ENCODE measurements at places on chromosomes 4 and X.
A peak's percentile ranks its signal among the peaks of the same experiment; 100 is the strongest.

GRCh38 chrX:1778817-1779216 lies 164.0 kb downstream of the ASMT start:
- DNase-seq: no peak

DNA sequence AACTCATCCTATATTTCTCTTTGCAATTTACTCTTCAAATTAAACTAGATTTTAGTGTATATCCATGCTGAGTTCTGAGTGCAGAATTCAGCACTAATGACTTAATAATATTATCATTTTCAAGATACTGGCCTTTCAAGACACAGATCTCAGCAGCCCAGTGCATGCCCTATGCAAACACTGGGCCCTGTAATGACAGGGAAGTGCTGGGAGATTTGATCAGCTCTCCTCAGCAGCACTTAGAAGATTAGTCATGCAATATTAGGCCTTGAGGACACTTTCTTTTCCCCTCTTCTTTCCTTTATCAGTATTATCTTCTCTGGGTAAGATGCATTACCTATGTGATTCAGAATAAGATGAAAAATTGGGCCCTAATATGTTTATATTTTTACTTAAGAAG lies 207.1 kb downstream of the PPP3CA start:
- no peak for DNase-seq

DNA sequence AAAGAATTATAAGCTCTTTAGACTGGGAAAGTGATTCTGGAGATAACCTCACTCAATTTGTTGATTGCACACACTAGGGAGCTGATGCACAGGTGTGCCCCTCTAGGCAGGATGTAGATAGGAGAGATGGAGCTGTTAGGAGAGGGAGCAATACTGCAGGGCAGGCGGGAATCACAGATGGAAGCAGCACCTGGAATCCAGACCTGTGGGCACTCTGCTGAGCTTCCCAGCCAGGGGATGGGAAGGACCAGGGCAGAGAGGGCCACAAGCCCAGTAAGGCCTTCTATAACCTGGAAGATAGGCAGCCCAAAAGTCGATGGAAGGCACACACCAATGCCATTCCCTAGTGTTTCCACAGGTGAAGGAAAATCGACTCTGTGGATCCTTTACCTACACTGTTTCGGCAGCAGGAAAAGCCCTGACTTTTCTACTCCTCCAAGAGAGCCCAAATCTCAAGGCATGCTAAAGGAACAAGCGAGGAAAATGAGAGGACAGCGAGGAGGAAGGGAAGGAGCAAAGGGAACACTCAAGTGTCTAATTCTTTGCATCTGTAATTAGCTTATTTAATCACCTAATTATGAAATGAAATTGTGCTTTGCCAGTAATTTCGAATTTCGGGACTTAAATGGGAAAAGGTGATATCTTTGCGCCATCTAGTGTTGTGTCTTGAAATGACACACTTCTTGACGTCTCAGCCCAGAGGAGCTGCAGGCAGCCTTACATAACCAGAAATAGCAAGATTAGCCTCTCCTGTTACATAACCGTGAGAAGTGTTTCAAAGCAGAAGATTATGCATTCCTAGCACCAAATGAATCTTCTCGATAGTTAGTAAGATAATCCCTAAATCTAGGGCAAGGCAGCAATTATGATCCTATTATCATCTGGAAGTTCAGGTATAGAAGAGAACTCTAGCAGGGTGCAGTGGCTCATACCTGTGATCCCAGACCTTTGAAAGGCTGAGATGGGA lies 31.0 kb upstream of the TLR3 start:
- DNase-seq: peak; percentile 41

DNA sequence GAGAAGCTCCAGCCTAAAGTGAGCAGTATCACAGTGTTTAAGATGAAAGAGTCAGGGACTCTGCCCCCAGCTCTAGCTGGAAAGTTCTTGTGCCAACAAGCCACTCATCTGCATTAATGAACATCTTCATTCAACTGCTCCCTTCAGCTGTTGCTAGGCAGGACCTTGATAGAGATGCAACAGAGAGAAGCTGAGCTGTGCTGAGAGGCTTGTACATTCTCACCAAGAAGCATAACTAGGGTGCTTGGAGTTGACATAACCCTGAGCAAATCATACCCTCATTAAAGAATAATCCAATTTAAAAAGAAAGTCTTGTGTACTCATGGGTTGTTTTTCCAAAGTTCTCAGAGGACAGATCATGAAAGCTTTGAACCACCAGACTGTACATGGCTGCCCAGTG lies 63.2 kb downstream of the ATXN3L start:
- DNase-seq: no peak

- no peak for DNase-seq
Measured at GRCh38 chr4:80097400-80098177, 24.6 kb upstream of the ANTXR2 start.

GRCh38 chr4:145097331-145097820 lies 620 bp downstream of the ANAPC10 start:
- DNase-seq: peak; percentile 25

GRCh38 chr4:168374772-168375523 lies 56.4 kb upstream of the DDX60 start:
- no peak for DNase-seq

DNA sequence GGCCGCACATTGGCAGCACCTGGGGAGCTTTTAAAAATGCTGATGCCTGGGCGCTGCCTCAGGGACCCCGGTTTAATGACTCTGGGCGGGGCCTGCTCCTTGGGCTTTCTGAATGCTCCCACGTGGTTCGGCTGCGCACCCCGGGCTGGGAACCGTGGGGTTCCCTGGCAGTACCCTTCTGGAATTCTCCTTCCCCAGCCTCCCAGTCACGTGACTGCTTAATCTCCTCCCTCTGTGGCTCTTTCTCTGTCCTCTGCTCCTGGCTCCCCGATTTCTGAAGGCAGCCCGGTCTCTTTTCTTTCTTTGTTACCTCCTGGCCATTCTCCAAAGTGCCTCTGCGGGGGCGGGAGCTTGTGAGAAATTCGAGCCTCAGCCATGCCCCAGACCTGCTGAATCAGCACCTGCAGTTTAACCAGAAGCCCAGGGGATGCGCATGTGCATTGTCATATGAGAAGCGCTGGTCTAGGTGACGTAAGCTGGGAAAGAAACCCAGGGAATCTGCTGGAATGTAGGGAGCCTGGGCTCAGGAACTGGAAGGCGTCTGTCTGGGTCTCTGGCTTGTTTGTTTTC lies 16.6 kb downstream of the CLCN4 start:
- DNase-seq: peak; percentile 37

GRCh38 chr4:164892018-164892417 lies 15.0 kb downstream of the APELA start:
- DNase-seq: no peak

DNA sequence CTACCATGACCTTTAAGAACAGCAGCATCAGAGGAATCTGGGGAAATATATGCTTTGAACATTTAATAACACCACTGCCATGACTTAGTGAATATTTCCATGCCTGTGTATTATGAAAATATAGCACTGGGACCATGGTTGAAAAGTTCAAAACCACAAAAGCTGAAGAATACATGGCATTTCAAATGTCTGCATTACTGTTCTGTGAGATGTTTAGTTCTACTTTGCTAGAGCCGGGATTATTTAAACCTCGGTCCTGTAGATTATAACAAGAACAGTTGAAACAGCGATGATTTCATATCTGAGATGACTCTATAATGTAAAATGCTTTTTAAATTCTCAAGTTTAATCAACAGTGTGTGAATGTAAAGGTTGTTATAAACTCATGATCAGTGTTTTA lies 126.7 kb upstream of the AGA start:
- no peak for DNase-seq

- no peak for DNase-seq
Measured at GRCh38 chrX:150202641-150203247, 160.4 kb upstream of the MAMLD1 start.

GRCh38 chrX:37717708-37718107 lies 32.1 kb downstream of the XK start:
- no peak for DNase-seq

- DNase-seq: no peak
Measured at GRCh38 chr4:112213091-112213490, 18.5 kb upstream of the AP1AR start.

DNA sequence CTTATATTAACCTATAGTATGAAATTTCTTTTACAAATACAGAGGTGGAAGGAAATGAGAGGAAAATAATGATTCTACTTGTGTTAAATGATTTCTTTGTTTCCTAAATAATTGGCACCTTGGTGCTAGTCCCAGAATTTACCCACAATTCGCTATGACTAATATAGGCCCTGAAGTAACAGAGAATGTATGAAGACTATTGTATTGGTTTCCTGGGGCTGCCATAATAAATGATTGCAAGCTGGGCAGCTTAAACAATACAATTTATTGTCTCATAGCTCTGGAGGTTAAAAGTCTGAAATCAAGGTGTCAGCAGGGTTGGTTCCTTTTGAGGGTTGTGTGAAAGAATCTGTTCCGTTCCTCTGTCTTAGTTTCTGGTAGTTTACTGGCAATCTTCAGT lies 74.8 kb upstream of the GPRIN3 start:
- no peak for DNase-seq

DNA sequence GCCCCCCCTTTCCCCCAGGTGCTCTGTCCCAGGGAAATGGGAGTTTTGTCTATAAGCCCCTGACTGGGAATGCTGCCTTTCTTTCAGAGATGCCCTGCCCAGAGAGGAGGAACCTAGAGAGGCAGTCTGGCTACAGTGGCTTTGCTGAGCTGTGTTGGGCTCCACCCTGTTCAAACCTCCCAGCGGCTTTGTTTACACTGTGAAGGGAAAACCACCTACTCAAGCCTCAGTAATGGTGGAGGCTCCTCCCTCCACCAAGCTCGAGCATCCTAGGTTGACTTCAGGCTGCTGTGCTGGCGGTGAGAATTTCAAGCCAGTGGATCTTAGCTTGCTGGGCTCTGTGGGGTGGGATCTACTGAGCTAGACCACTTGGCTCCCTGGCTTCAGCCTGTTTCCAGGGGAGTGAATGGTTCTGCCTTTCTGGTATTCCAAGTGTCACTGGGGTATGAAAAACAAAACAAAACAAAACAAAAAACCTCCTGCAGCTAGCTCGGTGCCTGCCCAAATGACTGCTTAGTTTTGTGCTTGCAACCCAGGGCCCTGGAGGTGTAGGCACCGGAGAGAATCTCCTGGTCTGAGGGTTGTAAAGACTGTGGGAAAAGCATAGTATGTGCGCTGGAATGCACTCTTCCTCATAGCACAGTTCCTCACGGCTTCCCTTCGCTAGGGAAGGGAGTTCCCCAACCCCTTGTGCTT lies 41.7 kb downstream of the ITM2A start:
- no peak for DNase-seq

DNA sequence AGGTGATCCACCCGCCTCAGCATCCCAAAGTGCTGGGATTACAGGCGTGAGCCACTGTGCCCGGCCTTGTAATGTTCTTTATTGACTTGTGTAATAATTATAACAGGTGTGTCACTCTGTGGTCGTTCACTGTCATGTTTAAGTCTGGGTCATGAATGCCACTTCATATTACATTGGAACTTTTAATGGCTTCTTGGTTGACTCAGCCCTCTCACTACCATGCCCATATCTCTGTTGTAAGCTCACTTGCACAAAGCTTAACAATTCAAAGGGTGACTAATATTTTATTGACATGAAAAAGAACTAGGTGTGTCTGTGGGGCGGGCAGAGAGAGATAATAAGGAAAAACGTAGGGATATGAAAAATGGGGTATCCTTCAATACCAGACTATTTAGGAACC lies 639.7 kb upstream of the ACTRT1 start:
- no peak for DNase-seq

DNA sequence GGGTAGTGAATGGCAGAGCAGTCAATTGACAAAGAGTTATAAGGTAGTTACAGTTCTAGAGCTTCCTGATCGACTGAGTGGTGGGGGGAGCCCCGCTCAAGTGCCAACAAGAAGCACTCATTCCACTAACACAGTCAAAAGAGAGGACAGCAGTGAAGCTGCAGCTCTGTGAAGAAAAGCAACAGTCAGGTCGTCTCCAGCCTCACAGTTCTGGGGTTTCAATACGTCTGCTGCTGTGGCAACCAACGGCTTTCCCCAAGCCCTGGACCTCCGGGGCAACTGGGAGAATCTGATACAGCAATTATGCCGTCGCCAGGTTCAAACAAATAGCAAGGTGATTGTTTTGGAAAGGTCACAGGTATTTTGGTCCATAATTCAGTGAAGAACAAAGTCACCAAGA lies 30.8 kb downstream of the GPM6B start:
- peak; percentile 87 for DNase-seq

- DNase-seq: no peak
Measured at GRCh38 chr4:87950493-87950892, 25.0 kb upstream of the SPP1 start.

DNA sequence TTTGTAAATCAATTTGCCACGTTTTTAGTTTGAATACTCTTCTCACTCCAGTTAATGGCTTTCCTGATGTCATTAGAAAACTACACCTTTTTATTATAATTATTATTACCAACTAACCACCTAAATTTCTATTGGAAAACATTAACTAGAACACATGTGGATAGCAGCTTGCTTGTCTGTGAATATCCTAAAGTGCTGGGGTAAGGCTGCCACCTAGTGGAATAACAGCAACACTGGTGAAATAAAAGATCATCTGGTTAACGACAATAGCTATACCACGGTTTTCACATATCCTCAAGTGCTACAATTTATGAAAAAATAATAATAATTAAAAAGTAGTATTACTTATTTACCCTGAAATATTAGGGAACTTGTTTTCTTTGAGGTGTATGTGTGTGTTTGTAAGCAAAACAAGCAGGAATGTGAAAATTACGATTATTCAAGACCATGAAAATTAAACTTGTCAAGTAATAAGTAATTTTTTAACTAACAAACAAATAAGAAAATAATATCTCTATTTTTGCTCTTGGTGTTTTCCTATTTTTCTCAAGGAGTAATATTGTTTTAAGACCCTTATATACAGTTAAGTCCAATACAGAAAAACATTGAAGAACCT lies 130.1 kb upstream of the TECRL start:
- peak; percentile 49 for DNase-seq

DNA sequence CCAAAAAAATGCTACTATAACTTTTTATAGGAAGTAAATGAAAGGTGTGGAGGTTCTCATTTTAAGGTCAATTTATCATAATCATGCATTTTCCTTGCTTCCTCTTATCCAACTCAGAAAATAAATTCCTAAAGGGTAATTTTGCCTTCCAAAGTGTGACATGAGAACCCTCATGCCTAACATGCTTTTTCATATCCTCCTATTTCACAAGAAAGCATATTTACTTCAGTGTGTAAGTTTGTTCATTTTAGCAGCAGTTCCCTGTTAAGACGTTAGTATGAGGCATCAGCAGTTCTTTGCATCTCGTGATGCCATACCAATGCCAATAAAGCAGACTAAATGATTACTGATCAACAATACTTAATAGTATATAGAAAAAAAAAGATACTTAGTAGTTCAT lies 18.4 kb downstream of the WDFY3 start:
- no peak for DNase-seq
